Stimulated activated CD4-positive, alpha-beta T cell treated with anti-CD3 and anti-CD28 coated beads, Interleukin-15, amount 100 ng/mL, for 48 hours (primary cell): ENCODE measurements at places on chromosomes 1 and 21.
A peak's percentile ranks its signal among the peaks of the same experiment; 100 is the strongest.

GRCh38 chr1:194298007-194298598 lies 1111.7 kb upstream of the B3GALT2 start:
- DNase-seq, result no peak

DNA sequence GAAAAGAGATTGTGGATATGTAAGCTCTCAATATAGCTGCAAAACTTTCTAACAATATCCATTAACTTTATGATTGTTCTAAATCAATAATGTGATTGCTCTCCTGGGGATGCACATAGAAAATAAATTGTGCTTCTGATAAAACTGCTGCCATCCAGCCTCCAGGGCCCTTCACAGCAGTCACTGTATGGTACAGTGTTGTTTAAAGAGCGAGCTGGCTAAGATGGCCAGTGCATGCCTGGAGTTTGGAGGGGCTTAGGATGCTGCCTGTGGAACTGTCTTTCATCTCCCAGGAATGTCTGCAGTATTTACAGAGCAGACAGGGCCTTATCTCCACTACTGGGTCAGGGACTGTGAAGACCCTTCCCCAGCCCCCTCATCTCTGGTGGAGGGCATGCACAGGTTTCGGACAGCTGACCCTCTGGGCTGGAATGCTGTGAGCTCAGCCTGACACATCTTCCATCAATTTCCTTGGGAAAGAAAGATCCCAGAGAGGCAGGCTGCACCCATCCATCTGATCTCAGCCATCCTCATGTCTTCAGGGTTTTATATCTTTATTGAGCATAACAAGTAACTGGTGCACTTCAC lies 137.0 kb downstream of the PLPP3 start:
- no peak for DNase-seq

- no peak for DNase-seq
Measured at GRCh38 chr1:91601554-91602376, 101.1 kb downstream of the CDC7 start.

DNA sequence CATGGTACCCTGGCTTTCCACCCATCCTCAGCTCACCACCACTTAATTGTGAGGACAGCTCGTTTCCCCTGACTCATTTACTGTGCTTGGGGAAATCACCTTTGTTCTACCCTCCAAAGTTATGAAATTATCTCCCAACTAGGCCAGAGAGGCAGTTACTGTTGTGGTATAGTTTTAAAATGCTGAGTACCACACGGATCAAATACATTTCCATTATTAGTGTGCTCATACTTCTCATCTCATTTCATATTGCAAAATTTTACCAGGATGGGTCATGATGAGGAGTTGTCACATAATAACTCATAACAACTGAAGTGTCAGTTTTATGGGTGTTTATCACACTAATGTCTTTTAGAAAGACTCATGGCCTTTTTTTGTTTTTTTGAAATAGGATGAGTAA lies 9.2 kb upstream of the OR2B11 start:
- DNase-seq, result no peak

- DNase-seq, result no peak
Measured at GRCh38 chr1:166999075-166999474, 10.0 kb downstream of the MAEL start.

- no peak for DNase-seq
Measured at GRCh38 chr1:188599313-188599712, 1770.6 kb downstream of the PLA2G4A start.

DNA sequence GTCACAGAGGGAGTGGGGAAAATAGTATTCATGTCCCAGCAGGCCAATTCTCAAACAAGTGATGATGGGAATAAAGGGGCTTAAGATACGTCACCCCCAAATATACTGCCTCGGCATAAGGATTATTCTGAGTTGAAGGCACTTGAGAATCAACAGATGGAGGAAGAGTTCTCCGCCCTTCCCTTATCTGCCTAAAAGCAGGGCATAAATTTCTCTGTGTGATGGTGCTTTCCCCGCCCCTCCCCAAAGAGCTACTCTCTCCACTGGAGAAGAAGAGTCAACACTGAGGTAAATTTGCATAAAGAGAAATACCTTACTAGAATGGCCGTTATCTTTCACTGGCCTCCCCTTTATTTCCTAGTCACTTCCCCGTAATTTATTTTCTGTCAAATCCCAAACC lies 18.7 kb downstream of the BECN2 start:
- no peak for DNase-seq

- DNase-seq, result no peak
Measured at GRCh38 chr1:156801409-156802121, 15.1 kb downstream of the SH2D2A start.

GRCh38 chr1:37940299-37940947 lies 6.4 kb downstream of the INPP5B start:
- no peak for DNase-seq

GRCh38 chr1:40053138-40053887 lies 12.8 kb downstream of the CAP1 start:
- no peak for DNase-seq

- no peak for DNase-seq
Measured at GRCh38 chr1:200369706-200370105, 40.1 kb downstream of the ZNF281 start.

DNA sequence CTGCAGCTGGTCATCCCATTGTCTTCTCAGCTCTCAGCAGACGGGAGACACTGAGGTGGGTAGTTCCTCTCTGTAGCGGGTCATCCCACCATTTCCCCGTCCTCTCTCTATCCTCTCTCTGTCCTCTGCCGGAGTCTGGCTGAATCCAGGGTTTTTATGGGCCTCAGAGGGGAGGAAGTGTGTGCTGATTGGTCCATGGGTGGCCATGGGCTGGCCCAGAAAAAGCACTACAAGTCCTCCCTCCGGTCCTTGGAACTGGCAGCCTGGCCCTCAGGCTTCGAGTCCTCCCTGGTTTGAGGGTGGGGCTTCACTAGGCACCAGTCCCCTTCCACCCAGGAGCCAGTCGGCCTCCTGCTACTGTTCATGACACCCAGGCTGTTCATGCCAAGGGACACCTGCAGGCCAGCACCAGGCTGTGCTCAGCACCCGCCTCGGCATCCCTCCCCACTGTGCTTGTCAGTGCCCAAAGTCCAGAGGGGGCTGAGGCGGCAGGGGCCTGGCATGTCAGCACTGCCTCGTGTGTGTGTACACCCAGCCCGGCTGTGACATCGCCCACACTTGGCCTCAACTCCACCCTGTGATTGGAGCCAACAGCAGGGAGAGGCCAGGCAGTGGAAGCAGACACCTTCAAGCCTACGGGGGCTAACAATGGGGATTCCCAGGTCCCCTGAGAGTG lies 23.0 kb upstream of the LRRC8C start:
- DNase-seq, result peak; percentile 45

GRCh38 chr1:42420911-42421585 lies 34.8 kb downstream of the ZMYND12 start:
- DNase-seq, result no peak

- no peak for DNase-seq
Measured at GRCh38 chr21:39422527-39423241, 22.9 kb downstream of the LCA5L start.

DNA sequence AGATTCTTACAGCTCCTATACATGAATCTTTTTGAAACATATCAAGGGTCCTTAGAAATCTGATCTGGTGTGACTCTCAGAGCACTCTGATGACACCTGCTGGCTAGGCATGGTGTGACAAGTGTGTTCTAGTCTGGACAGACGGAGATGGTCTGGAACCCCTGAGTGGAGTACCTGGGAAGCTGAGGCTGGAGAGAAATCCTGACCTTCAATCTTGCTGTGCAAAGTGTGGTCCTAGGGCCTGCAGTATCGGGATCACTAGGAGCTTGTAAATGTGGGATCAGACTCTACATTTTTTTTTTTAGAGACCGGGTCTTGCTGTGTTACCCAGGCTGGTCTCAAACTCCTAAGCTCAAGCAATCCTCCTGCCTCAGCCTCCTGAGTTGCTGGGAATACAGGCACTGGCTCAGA lies 78.6 kb upstream of the SOD1 start:
- DNase-seq, result peak; percentile 43

DNA sequence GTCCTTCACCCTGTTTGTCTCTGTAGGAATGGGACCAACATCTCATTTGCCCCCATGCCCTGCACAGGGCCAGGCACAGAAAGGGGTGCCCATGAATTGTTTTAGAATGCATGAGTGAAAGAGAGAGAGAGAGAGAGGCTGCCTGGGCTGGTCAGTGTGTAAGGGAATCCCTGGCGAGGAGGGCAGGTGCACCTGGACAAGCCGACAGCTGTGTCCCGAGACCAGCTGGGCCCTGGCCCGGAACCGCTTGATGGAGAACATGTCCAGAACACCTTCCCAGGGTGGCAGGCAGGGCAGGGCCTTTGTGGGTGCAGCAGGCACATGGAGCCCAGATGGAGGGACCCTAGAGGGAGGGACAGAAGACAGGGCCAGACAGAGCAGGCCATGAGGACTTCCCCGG lies 22.7 kb downstream of the SPOCD1 start:
- no peak for DNase-seq

GRCh38 chr21:35559829-35560225 lies 500.5 kb downstream of the SETD4 start:
- no peak for DNase-seq

DNA sequence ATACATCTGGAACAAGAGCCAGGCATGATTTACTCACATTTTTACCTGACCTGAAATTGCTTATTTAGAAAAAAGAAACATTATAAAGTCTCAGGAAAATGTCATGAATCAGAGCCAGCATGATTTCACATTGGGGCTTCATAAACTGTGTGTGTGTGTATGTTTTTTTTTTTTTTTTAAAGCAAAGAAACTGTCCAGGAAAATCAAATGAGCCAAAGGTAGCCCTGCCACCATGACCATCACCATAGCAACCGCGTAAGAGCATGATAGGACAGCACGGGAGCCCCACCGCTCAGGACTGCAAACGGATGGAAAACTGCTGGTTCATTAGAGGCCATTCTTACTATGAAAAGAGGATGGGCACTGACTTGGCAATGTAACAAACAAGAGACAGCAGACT lies 139.2 kb downstream of the NTMT2 start:
- DNase-seq, result no peak

DNA sequence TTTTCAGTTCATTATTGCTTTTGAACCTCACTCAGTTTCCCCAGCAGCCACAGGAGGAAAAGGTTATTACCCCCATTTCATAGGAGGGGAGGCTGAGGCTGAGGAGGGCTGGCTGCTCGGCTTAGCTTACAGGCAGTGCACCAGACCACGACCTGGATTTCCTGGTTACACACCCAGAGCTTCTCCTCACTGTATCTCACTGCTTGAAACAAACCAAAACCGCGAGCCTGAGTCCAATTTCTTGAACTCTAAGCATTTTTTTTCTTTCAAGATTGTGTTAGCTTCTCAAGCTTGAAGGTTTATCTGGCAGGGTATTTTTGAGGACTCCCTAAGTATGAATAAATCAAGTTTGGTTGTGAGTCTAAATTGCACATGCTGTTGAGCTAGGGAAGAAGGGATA lies 188.9 kb upstream of the EDN2 start:
- no peak for DNase-seq

DNA sequence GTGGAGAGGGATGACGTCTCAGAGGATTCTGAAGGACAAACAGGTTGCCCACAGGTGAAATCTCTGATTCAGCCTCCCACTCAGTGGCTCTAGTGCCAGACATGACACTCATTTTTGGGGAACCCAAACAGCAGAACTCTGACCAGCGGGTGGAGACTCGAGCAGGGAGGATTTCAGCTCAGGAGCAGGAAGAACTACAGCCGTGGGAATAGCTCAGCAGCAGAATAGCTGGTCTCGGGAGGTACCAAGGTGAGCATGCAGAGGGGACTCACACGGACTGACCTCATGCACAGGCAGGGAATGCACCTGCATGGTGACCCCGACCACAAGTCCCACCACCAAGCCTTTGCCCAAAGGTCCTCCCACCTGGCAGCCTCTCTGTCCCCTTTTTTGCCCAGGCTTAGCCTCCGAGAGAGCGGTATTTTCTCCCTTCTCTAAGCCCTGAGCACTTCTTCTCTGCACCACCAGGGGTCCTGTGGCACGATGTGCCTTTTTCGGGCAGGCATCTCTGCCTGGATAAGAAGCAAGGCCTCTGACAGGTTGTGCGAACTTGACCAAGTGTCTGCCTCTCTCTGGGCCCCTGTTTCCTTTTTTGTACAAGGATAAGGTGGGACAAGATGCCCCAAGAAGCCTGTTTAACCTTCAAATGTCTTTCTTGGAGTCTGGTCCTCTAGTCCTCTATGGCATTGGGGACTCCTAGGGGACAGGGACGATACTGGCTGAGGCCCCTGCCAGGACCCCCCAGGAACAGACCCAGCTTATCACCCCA lies 8.8 kb upstream of the FGR start:
- DNase-seq, result peak; percentile 51

- no peak for DNase-seq
Measured at GRCh38 chr1:217881131-217881543, 250.0 kb downstream of the SPATA17 start.

DNA sequence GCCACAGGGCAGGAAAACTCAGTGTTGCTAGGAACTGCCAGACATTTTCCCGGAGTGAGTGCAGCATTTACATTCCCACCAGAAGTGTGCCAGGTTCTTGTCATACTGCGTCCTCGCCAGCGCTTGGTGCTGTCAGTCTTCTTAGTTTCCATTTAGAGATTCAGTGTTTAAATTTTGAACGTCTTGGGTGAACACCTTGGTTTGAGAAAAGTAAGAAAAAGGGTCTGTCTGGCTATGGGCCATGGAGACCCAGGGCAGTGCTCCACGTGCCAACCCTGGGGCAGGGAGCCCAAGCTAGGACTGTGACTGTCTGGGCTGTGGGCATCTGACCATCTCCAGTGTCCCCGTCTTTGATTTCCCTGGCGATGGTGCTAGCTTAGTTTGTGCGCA lies 16.0 kb downstream of the IBA57 start:
- no peak for DNase-seq

- no peak for DNase-seq
Measured at GRCh38 chr1:110102081-110102480, 10.2 kb upstream of the UBL4B start.

GRCh38 chr1:54331843-54332463 lies 74.2 kb downstream of the SSBP3 start:
- no peak for DNase-seq

- no peak for DNase-seq
Measured at GRCh38 chr1:44437107-44437716, 32.2 kb downstream of the RNF220 start.

GRCh38 chr1:156740237-156740740 lies 599 bp downstream of the MRPL24 start:
- no peak for DNase-seq

DNA sequence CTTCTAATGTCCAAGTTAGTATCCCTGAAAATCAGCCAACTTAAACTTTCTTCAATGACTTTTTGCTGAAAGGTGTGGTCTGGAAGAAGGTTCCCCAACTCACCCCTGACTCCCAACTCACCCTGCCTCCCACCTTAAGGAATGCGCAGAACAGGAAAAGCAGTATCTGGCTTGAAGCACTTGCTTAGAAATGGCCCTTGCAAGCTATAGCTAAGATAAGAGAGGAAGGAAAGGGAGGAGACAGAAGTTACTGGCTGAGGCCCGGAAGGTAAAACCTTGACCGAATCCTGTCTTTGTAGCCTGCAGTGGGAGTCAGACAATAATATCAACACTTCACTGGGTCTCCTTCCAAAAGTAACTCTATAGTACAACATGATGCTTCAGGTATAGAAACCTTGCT lies 2.9 kb downstream of the CYYR1 start:
- no peak for DNase-seq

- DNase-seq, result no peak
Measured at GRCh38 chr1:48026275-48026674, 29.1 kb upstream of the TRABD2B start.

- DNase-seq, result no peak
Measured at GRCh38 chr21:41640748-41641509, 125.9 kb downstream of the RIPK4 start.

- DNase-seq, result no peak
Measured at GRCh38 chr1:180672105-180672504, 40.3 kb downstream of the XPR1 start.

- no peak for DNase-seq
Measured at GRCh38 chr1:150760013-150760412, 5.6 kb downstream of the CTSS start.

- DNase-seq, result no peak
Measured at GRCh38 chr1:13807209-13807608, 107.2 kb downstream of the PRDM2 start.
